ENCODE measurements at places on chromosomes 11 and 22. TPM values are rescaled to one million over a fixed set of nuclear protein-coding genes. Genes with fewer than 3 reads are reported as not detected.

DNA sequence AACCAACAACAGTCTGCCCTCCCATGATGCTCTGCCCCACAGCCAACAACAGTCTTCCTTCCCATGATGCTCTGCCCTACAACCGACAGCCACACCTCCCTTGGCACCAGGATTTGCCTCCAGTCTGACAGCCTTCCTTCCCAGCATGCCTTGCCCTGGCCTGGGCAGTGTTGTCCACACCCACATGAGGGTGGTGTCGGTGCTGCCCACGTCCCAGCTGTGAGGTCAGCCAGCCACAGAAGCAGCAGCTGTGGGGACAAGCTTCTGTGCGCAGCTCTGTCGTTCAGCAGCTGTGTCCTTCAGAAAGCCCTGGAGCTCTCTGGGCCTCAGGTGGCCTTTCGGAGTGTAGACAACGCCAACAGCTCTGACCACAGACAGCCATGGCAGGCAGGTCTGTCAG, 1378.9 kb downstream of the BRD1 start:
- no peak for DNase-seq

DNA sequence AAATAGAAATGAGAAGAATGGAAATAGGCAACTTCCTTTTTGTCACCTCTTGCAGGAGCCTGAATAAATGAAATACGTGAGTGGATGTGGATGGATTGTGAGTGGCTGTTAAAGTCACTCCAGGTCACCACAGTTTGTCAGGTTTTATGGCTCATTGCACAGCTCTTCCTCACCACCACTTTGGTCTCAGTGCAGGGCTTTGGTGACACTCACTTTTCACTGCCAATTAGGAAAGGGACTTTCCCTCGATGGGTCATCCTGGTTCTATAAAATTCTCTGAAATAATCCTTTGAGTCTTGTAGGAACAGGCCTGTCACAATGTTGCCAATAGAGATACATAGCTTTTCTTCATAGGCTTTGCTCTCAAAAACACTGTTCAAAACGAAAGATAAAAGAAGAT, 172.4 kb upstream of the C11orf87 start:
- DNase-seq = no peak

The KRTAP5-7 gene
- polyA plus RNA-seq = 0.25 TPM

DNA sequence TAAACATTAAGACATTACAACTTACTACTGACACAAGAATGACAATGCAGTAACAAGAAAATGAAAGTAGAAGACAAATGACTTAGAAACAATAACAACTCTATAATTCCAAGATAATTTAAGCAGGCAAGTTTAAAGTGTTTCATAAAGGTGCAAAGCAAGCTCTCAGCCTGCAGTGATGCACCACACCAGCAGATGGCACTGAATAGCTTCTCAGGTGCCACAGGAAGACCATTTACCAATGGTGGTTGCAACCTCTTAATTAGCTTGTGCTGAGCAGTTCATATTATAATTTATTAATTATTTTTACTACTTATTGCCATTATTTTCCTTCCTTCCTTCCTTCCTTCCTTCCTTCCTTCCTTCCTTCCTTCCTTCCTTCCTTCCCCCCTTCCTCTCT, 60.6 kb downstream of the NXPE2 start:
- peak; percentile 26 for DNase-seq

GRCh38 chr22:20111045-20111688, 4.7 kb upstream of the RANBP1 start:
- DNase-seq = no peak

DNA sequence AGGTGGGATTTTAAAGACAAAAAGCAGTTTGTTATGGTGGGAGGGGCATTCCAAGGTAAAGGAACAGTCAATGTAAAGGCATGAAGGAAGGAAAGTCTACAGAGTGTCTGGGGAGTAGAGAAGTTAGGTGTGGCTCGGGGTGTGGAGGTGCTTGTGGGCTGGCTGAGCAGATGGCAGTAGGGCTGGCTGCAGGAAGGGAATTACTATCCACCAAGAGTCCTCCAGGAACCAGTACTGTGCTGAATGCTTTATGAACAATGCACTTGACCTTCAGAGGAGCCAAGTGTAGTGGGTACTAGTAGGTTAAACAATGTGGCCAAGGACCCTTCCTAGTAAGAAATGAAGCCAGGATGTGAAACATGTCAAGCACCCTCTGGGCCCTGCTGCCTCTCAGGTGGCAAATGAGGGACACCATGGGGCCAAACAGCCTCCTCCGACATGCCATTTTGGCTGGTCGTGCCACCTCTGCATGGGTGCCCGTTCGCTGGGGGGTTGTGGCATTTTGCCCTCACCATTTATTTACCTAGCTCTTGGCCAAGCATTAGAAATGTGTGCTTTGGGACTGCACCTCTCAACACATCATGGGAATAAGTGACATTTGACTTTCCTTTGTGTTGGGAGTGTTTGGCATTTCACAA, 123.6 kb upstream of the TENM4 start:
- DNase-seq = no peak

DNA sequence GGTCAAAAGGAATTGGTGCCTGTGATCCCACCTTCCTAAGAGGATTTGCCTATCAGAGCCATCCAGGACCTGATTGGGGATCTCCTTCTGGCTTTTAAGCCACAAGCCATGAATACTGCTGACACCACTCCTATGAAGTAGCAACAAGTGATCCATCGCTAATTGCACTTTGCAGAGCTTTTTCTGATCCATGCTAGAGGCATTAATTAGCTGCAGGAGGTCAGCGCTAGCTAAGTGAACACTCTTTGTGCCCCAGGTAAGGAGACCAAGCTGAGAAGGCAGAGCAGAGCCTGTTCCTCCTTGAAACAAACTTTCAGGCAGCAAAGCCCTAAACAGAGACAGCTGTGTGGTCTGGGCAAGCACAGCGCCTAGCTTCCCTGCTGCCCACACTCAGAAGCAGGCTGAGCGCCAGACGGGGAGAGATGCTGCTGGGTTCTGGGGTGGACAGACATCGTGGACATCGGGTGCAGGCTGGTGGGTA, 122.2 kb downstream of the ABTB2 start:
- no peak for DNase-seq

The OR8G1 gene
- not detected for polyA plus RNA-seq

The OR51B4 gene
- polyA plus RNA-seq = 0.35 TPM

The MMP12 gene
- polyA plus RNA-seq = 4.4 TPM

DNA sequence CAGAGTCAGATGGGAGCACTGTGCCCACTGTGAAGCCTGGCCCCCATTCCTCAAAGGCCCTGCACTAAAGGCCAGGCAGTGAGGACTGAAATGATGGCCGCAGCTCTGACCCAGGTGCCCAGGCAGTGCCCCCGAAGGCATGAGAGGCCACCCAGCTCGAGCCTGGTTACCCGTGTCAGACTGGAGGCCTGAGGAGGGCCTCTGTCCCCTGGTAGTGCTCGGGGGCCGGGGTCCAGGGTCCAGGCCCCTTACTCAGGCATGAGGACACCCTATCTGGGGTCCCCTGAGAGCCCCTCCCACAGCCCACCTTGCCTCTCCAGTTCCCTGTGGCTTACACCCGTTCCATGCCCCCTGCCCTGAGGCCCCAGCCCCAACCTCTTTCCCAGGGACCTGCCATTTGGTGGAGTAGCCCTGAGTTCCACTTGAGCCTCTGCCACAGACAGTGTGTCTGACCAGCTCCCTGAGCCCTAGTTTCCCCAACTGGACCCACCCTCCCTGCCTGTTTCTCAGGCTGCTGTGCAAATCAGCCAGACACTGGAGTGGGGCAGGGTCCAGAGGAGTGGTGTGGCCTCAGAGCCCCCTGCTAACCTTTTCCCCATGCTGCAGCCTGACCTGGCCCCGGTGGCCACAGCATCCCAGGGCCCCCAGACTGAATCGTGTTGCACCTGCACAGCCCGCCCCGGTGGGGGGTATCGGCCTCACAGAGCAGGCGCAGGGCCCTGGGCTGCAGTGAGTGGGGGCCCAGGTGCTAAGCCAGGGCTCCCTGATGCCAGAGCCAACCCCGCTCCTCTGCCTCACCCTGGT, 10.8 kb upstream of the ANKRD13D start:
- no peak for DNase-seq

DNA sequence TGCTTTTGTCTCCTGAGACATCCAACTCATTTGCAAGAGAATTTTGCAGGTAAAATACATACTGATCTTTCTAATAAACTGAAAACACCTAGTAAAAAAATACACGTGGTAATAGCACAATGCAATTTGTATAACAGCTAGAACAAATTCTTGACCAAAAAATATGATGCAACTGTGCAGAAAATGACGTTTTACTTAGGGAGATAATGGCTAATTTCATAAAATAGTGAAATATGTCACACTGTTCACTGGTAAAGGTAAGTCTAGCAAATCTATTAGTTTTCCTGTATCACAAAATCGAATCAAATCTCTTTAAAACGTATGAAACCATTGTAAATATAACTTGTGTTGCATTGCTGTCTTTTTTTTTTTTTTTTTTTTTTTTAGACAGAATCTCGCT, 130.0 kb downstream of the VPREB1 start:
- no peak for DNase-seq

DNA sequence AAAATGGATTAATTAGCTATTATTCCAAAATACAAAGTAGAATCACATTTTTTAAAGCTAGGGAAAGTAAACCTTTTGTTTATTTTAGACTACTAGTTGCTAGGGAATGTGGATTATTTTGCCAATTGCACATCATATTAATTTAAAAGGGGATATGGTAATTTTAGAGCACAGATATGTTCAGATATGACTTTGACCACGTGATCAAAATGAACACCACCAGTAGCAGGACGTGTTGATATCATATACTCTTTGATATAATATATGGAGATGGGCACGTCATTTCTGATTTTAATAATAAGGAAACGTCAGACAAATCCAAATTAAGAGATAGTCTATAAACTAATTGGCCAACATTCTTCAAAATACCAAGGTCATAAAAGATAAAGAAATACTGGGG, 1188.3 kb upstream of the CNTN5 start:
- DNase-seq = no peak

GRCh38 chr11:129996113-129996870, 6.3 kb downstream of the PRDM10 start:
- DNase-seq = peak; percentile 35

DNA sequence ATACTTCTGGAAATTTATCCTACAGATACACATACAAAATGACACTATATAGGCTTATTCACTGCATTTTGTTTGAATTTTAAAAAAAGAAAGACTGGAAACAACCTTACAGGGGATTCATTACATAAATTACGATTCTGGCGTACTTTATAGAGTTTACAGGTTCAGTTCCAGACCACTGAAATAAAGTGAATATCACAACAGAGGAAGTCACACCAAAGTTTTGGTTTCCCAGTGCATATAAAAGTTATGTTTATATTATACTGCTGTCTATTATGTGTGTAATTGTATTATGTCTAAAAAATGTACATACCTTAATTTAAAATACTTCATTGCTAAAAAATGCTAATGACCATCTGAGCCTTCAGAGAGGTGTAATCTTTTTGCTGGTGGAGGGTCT, 62.0 kb downstream of the EMSY start:
- no peak for DNase-seq

DNA sequence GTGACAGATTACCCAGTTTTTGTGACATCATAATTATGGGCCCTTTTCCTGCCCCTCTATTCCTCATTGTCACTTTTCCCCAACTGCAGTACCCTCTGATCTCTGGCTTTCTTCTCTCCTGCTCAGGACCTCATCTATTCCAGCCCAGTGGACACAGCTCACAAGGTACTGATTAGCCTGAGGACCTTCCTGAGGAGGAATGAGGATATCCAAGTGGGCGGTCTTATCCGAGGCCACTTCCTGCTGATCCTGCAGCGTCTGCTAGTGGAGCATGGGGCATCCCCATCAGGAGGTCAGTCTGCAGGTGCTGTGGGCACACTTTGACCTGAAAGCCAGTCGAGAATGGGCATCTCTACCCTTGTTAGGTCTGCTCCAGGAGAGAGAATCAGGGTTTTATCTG, 24.5 kb upstream of the CCDC134 start:
- DNase-seq = no peak

DNA sequence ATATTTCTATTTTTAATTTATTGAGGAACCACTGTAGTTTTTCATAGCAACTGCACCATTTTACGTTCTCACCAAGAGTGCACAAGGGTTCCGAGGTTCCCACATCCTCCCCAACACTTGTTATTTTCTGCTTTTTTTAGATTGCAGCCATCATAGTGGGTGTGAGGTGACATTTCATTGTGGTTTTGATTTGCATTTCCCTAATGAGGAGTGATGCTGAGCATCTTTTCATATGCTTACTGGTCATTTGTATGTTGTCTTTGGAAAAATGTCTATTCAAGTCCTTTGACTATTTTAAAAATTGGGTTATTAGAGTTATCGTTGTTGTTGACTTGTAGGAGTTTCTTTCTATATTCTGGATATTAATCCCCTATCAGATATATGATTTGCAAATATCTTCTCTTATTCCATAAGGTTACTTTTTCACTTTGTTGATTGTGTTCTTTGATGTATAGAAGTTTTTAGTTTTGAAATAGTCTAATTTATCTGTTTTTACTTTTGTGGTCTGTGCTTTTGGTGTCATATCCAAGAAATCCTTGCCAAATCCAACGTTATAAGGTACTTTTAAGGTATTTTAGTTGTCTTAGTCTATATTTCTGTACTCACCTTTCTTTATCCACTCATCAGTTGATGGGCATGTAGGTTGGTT, 9.0 kb downstream of the NEAT1 start:
- DNase-seq = no peak

The PNPLA5 gene
- 0.10 TPM for polyA plus RNA-seq

- peak; percentile 80 for DNase-seq
Observed at GRCh38 chr11:313787-314553, at the start of gene IFITM1. IFITM1 (plus strand) TSS chr11:314040; CDS start chr11:314171, 131 bp downstream.

DNA sequence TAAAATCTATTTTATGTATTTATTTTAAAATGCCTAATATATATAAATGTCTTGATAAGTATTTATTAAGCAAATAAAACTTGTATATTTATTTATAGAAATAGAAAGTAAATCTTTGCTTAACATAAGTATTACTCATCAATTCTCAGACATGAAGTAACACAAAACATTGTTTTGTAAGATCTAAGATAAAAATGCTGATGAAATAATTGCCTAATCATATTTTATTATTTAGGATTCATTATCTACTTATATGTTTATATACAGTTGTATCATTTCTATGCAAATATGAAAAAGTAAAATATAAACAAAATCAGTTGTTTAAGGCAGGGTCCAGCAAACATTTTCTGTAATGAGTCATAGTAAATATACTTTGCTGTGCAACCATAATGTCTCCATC, 507.8 kb upstream of the CNTN5 start:
- DNase-seq = no peak

GRCh38 chr11:125514336-125515101, 18.5 kb upstream of the FEZ1 start:
- no peak for DNase-seq

The TOMM22 gene
- polyA plus RNA-seq = 101 TPM

- no peak for DNase-seq
Observed at GRCh38 chr11:68329536-68329935, 17.1 kb downstream of the LRP5 start.
